Progenitor cell of endocrine pancreas (in vitro differentiated cells): ENCODE measurements at places on chromosomes 7 and 10.

GRCh38 chr7:84637568-84638338, 443.2 kb upstream of the SEMA3A start:
- DNase-seq: no peak

- DNase-seq: no peak
Observed at GRCh38 chr10:50369931-50370330, 118.6 kb upstream of the ASAH2 start.

GRCh38 chr7:130010689-130011412, 40.3 kb downstream of the ZC3HC1 start:
- DNase-seq: peak; percentile 90

DNA sequence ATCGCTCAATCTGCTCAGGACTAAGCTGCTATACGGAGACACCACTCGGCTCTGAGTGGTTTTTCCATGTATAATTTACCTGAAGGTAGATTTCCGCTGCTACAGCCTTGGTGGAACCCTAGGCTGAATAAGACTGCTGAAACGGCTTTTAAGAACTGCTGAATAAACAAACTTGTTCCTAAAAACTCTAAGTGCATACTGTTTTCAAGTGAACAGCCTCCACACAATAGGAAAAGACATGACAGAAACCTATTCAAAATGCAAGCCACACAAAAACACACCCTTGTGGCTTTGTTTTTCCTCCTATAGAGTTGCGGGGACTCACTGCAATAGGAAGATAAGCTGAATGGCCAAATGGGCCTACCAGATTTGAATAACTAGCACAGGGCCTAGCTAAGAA, 117.2 kb downstream of the UBE2H start:
- no peak for DNase-seq

GRCh38 chr10:73032536-73032935, 64.1 kb downstream of the P4HA1 start:
- DNase-seq: no peak

DNA sequence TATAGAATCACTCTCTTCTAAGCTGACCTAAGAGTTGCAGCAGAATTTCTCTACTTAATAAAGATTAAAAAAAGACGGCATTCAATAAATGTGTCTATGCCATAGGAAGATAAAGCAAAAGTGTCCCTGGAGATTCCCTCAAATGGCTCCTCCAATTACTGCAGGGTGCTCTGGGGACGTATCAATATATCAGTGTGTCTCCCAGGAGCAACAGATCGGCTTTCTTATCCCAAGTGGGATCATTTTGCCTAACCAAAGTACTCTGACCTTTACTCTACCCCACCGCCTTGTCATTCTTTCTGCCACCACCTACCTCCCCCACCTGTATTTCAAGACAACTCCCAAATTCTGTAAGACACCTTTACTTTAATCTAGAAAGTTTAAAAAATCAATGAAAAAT, 202.0 kb upstream of the SEMA3C start:
- no peak for DNase-seq

- no peak for DNase-seq
Observed at GRCh38 chr7:151223728-151224127, 3.3 kb downstream of the ABCF2 start.

DNA sequence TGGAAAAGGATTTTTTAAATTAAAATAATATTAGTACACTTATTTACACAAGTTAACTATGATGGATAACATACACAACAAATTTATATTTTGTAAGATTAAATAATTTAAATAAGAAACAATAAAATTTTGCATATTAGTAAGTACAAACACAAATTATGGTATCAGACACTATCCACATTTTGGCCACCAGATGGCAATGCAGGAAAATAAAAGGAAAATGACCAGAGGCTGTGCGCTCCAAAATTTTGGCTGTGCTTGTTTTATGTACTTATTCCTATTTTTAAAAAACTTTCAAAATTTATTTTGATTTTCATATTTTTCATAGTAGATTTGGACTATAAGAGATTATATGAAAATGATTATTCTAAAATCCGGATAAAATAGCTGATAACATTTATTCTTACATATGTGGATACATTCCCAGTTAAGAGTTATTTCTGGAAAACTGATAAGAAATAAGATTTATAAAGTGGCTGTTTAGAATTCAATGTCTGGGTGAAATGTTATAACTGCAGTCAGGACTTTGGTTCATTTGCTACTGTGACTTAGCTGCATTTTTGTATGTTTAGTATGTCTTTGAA, 274.7 kb upstream of the HGF start:
- DNase-seq: no peak

GRCh38 chr7:37174460-37174859, 274.2 kb downstream of the ELMO1 start:
- DNase-seq: no peak

DNA sequence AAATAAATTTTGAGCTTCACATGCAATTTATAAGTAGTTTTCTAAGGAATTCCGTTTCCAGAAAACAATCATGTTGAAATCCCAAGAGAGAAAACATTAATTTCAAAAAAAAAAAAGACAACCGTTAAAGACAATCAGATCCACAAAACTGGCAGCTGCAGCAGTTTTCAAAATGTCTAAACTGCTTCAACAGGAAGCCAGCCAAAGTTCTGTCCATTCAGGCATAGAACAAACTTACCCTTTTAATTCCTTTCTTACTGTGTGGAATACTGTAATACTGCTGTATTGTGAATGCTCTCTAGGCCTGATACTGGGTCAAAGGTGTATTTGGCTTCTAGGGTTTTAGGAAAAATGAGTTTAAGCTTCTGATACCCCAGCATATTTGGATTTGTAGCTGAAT, 31.6 kb downstream of the HOXA1 start:
- DNase-seq: no peak

GRCh38 chr7:119341822-119342221, 931.2 kb upstream of the KCND2 start:
- no peak for DNase-seq

DNA sequence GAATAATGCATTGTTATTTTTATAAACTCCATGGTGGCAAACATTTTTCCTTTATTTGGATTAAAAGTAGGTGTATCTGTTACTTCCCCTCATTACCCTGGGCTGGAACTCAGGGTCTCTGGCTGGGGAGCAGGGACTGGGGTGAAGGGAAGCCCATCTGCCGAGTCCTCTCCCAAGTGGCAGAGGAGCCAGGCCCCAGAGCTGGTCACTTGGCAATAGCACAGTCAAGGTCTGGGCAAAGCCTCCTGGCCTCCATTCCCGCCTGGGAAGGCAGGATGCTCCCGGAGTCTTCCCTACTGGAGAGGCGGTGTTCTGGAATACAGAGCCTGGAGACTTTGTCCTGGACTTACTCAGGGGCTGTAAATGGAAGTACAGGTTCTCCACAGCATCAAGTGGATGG, 76.2 kb downstream of the CDH23 start:
- no peak for DNase-seq

GRCh38 chr7:157176771-157177170, 38.0 kb downstream of the UBE3C start:
- DNase-seq: no peak

GRCh38 chr10:82882722-82883121, 1007.7 kb downstream of the NRG3 start:
- no peak for DNase-seq

DNA sequence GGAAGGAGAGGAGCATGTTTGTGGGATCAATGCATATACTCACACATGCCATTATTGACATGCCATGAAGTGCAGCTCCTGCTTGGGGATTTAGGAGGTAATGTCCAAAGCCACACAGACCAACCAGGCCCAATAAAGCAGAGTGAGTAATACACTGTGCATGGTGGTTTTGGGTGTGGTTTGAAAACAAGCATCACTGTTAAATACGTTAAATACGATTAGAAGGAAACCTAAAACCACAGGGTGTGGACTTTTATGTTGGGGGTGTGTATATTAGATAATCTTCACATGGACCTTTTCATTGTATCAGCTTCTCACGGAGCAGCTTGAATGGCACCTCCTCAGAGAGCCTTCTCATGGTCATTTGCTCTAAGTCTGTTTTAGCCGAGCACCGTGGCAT, 10.4 kb upstream of the EIF3A start:
- DNase-seq: no peak

DNA sequence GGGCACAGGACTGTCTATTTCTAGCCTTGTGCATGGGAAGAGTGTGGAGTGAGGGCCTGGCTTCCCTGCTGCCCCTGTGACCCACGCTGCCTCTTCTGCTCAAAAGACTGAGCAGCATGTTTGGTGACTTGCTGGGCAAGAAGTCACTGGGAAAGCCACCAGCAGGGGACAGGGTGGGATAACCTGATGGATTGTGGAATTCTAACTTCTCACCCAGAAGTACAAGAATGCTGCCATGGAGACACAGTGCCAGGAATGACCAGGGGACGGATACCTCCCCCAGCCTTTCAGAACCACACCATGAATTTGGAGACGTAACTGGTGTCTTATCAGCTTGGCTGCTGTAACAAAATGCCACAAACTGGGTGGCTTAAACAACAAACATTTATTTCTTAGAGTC, 28.4 kb downstream of the GALNTL5 start:
- no peak for DNase-seq

DNA sequence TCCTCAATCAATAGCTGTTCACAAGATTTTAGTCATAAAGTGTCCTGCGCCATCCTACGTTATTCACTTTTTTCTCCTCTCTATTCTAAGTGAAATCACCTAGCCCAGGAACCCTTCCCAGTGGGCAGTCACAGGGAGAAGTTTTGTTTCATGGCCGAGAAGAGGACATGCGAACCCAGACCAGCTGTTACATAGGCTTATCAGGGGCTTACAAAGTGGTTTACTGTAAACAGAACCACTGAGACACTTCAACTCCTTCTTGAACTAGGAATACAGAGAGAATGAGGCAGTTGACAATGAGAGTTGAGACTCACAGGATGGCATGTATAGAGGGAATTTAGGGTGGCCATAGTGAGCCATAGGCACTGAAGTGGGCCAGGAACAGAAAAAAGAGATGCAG, 246.9 kb upstream of the GLI3 start:
- no peak for DNase-seq

- no peak for DNase-seq
Observed at GRCh38 chr7:105782391-105783042, 93.9 kb downstream of the ATXN7L1 start.

DNA sequence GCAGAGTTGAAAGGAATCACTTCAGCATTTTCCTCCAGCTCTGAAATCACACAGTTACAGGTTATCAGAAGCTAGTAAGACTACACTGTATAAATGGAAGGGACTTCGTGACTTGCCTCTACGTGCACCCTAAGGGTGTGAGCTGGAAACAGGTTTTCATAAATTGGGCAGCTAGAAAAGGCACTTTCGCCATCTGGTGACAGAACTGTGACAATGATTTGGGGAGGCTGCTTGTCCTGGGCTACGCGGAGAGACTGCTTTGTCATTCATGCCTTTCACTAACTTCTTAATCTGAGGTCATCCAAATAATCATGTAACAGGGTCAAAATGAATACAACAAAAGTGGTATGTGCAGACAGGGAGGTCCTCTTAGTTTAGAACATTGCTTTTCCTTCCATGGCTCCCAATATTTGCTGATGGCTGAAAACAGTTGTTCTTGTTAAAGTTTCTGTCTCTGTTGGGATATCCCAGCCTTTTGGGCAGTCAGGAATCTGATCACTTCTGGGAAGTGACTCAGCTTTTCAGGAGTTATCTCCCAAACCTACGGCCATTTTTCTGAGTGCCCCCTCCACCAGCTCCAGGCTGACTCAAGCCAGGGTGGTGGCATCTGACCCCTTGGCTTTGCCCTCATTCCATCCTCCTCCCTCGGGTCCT, 17.8 kb downstream of the VWC2 start:
- DNase-seq: no peak

DNA sequence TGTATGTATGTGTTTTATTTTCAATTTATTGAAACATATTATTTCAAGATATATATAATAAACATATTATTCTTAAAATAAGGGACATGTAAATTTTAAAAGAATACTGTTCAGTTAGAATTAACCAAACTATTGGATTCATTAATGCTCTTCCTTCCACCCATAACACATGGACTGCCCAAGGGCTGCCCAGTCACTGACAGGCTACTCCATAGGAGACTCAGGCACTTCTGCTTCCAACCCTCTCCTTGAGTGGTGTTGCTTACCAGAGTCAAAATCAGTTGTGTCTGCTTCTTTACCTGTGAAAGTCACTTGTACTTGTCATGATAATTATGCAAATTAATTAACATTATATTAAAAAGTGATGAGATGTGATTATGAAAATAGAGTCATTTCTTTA, 9.8 kb upstream of the GPR37 start:
- no peak for DNase-seq

DNA sequence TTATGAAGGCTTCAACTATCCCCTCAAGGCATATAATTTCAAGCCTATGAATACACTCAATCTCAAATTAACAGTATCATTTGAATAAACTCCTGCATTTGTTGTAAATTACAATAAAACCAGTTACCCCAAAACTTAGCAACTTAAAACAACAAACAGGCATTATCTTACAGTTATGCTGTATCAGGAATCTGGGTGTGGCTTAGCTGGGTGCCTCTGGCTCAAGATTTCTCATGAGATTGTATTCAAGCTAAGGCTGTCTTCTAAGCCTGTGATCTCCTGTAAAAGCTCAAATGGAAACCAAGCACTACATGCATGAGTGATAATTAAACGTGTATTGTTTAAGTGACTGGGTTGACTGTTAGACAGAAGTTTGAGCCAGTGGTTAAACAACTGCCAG, 341.0 kb upstream of the PHF14 start:
- DNase-seq: no peak

GRCh38 chr7:132575982-132576720, at the start of gene PLXNA4:
PLXNA4 (minus strand) TSS chr7:132576470; CDS start chr7:132508693, 67,777 bp downstream.
- DNase-seq: no peak

DNA sequence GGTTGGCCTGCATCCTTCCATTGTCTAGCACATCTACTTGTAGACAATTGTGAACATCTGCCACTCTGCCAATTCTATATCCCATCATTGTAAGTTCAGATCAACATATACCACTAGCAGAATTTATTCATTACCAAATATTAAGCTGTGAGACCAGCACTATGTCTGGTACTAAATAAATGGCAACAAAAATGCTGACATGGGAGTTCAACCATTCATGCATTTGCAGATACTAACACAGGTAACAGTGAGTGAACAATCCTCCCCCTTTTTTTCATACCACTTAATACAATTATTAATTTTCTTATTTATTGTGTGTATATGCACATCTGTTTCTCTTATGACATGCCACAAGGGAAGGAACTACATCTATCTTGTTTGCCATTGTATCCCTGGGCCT, 11.9 kb downstream of the POLR1F start:
- DNase-seq: no peak

DNA sequence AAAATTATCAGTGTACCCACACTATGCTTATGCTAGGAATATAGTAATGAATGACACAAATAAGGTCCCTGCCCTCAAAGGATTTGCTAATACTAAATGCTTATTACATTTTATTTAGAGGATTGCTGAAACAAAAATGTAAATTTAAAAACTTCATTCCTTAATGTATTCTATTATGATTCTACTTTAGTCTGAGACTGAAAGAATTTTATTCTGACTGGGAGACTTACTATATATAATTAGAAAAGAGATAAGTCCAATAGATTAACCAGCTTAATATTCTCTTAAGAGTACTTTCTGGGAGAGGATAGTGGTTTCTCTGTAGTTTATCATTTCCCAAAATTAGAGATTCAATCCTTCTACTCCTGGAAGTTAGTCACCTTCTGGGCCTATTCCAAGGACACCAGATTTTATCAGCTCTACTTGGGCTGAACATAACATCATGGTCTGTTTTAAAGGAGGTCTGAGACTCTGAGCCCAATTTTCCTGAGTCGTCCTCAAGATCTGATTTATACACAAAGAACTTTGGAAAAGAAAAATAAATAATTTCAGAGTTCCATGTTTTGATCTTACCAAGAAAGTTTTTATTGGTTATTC, 41.1 kb downstream of the ASZ1 start:
- no peak for DNase-seq
